Iris pigment epithelial cell (primary cell): ENCODE measurements at places on chromosomes 5 and 9.

DNA sequence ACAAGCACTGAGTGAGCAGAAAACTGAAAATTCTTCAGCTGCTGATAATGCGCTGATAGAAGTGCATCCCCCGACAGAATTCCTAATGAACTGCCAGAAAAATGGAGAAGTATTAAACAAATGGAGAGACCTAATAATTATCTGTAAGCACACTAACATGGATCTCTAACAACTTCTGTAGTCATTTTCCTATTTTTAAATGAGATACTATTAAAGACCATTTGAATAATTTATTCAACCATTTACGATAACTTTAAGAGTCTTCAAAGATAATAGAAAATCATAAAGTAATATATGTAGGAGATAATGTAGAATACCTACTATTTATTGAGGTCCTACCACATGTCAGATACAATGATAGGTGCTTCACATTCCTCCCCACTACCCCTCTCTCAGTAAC, 72.9 kb downstream of the EFNA5 start:
- no peak for DNase-seq

DNA sequence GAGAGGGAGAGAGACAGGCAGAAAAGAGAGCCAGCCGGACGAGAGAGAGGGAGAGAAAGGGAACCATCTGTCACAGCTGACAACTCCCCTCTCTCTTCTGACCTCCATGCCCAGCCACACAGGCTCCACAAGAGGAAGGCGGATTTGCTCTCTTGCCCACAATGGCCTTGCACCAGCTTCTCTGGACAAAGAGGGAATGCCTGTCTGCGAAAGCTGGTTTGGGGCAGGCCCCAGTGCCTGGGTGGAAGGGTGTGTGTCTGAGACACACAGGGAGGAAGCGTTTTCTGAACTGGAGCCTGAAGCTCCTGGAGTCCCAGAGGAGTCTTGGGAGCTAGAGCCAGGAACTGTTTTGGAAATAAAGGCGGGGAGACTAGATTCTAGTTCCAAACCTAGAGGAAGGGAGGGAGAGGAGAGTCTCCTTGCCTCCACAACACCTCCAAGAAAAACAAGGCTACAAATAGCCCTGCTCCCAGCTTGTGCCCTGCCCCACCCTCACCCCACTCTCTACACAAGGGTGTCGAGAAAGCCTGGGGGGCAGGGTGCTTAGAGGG, 12.5 kb downstream of the C1QTNF2 start:
- no peak for DNase-seq

GRCh38 chr5:142287096-142287972, 37.5 kb downstream of the SPRY4 start:
- no peak for DNase-seq

GRCh38 chr9:93010056-93010455, 48.4 kb upstream of the SUSD3 start:
- no peak for DNase-seq

- DNase-seq, result no peak
These were observed 225.4 kb downstream of the MTRR start for GRCh38 chr5:8094304-8094703.

- DNase-seq, result peak; percentile 12
These were observed 434.5 kb upstream of the TUSC1 start for GRCh38 chr9:26112724-26113123.

DNA sequence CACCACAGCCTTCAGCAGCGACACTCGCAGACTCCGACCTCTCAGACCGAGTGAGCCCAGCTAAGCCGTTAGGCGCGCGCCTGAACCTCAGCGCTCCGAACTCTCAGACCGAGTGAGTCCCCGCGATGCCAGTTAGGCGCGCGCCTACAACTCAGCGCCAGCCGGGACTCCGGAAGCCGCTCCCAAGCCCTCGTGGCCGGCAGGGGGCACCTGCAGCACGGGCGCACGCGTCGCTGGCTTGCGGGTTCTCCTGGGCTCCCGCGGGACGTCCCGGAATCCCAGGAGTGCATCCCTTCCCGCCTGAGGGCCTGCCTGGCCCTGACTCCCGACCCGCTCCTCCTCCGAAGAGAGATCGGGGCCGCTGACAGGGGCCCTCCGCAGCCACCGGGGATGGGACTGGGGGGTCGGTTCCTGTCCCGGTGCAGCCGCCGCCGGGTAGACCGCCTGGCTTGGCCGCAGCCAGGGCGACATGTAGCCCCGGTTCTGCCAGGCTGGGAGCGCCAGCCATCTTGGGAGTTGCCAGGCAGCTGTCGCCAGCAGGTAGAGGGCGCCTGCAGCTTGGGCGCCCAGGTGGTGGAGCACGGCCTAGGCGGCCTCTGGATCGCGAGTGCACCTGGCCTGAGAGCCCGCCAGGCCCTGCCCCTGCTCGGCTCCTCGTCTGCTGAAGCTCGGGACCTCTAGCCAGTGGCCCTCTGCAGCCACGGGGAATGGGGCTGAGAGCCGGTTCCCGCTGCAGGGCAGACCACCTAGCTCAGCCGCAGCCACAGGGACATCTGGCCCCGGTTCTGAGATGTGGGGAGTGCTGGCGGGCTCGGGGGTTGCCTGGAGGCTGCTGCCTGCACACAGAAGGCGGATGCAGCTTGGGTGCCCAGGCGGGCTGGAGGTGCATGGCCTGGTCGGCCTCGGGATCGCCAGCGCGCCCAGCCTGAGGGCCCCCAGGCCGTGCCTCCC, at the start of gene ANKRD18A:
TSS of gene ANKRD18A (minus strand) at position 114 of the 951 bp plus-strand sequence. CDS start 311 bp downstream, outside the sequence.
- DNase-seq, result peak; percentile 54

GRCh38 chr5:32369542-32370155, 56.9 kb upstream of the MTMR12 start:
- DNase-seq, result no peak

GRCh38 chr9:6715755-6716643, 41.8 kb upstream of the KDM4C start:
- no peak for DNase-seq
